ENCODE measurements at places on chromosomes 3 and 15. TPM values are rescaled to one million over a fixed set of nuclear protein-coding genes. Genes with fewer than 3 reads are reported as not detected.

GRCh38 chr15:39908186-39908585, 11.9 kb downstream of the GPR176 start:
- no peaks in the 10 kb centered on the region for H3K27me3 ChIP-seq
- H3K4me3 ChIP-seq = no peak overlapping the region
- H3K4me1 ChIP-seq = peaks cover 13% of the 10 kb centered on the region
- no peak overlapping the region for H3K27ac ChIP-seq
- H3K36me3 ChIP-seq = peaks cover 48% of the 10 kb centered on the region

DNA sequence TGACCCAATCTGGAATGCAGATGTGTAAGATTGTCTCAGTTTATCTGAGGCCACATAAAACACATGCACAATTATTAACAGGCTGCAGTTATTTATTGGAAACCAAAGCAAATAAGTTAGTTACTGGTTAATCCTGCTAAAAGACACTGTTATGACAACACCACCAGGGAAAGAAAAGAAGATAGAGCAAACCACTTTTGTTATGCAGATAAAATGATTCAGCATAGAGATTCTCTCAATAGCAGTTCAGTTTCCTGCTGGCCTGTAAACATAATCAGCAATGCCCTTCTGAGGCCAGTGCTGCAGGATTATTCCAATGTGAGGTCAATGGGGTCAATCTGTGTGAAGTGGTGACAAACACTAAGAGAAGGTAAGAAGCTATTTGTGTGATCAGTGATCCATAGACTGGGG, 244.4 kb downstream of the ZBTB20 start:
- no peaks in the 10 kb centered on the region for H3K27me3 ChIP-seq
- DNase-seq = no peak
- no peak overlapping the region for H3K4me3 ChIP-seq
- H3K4me1 ChIP-seq = no peaks in the 10 kb centered on the region
- no peaks in the 10 kb centered on the region for H3K36me3 ChIP-seq
- H3K27ac ChIP-seq = no peak overlapping the region

DNA sequence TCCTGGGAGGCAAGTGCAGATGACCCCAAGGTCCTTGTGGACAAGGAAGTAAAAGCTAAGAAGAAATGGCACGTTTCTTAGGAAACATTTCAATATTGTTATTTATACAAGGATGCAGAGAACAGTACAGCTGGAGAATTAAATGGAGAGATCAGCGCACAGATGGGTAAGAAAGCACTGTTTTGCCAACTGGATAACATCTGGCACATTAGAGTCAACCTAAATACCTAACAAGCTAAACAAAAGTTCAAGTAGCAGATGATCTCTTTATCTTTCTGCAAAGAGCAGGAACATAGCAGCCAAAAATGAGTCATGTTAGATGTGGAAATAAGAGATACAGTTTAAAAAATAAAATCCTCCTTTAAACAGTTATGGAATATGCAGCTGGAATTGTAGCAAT, 15.7 kb upstream of the DPPA4 start:
- H3K27ac ChIP-seq = no peak overlapping the region
- no peaks in the 10 kb centered on the region for H3K27me3 ChIP-seq
- no peaks in the 10 kb centered on the region for H3K4me1 ChIP-seq
- DNase-seq = no peak
- H3K36me3 ChIP-seq = no peaks in the 10 kb centered on the region

DNA sequence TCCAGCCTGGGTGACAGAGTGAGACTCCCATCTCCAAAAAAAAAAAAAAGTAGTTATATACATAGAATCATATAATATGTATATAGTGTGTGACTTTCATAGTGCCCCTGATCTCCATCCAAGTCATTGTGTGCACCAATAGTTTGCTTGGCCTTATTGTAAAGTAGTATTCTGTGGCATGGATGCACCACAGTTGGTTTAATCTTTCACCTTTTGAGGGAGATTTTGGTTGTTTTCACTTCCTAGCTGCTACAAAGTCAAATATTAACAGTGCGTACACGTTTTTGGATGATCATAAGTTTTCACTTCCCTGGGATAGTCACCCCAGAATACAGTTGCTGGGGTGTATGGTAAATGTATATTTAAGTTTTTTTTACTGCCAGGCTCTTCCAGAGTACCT, 162.8 kb downstream of the PTPRG start:
- no peaks in the 10 kb centered on the region for H3K4me1 ChIP-seq
- no peak overlapping the region for H3K27ac ChIP-seq
- DNase-seq = no peak
- H3K36me3 ChIP-seq = no peaks in the 10 kb centered on the region

DNA sequence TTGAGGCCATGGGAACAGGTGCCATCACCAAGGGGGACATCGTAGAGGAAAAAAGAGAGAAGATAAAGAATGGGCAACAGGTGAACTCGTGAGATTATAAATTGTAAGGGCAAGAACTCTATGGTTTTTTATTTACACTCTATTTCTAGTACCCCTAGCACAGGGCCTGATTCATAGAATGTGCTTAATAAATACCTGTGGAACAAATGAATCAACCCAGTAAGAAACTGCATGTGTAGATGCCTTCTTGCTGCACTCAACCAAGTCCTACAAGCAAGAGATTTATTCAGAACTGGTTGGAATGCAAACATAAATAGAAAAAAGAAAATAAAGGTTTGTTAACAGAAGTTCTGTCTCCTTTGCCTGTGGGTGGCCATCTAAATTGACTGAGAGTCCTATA, 18.7 kb upstream of the KPNA1 start:
- H3K27ac ChIP-seq = no peak overlapping the region
- H3K36me3 ChIP-seq = peaks cover 6% of the 10 kb centered on the region
- no peak for DNase-seq
- H3K27me3 ChIP-seq = no peaks in the 10 kb centered on the region

- DNase-seq = peak; percentile 17
- peaks cover 44% of the 10 kb centered on the region for H3K36me3 ChIP-seq
- H3K4me1 ChIP-seq = no peaks in the 10 kb centered on the region
- H3K27ac ChIP-seq = no peak overlapping the region
Observed at GRCh38 chr3:197151580-197151979, 122.0 kb upstream of the MELTF start.

DNA sequence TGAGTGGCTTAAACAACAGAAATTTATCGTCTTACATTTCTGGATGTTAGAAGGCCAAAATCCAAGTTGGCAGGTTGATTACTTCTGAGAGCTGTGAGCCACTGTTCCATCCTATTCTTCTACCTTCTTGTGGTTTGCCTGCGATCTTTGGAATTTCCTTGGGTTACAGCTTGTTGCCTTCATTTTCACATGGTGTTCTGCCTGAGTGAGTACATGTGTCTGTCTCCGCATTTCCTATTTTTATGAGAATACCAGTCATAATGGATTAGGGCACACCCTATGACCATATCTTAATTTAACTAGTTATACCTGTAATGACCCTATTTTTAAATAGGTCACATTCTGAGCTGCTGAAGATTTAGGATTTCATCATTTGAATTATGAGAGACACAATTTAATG, 294.3 kb downstream of the CNTN4 start:
- H3K4me3 ChIP-seq = no peak overlapping the region
- no peak overlapping the region for H3K27ac ChIP-seq
- H3K4me1 ChIP-seq = no peaks in the 10 kb centered on the region
- no peaks in the 10 kb centered on the region for H3K27me3 ChIP-seq
- H3K36me3 ChIP-seq = no peaks in the 10 kb centered on the region

- no peak for DNase-seq
- no peaks in the 10 kb centered on the region for H3K4me1 ChIP-seq
- H3K27ac ChIP-seq = no peak overlapping the region
- no peaks in the 10 kb centered on the region for H3K27me3 ChIP-seq
- H3K4me3 ChIP-seq = no peak overlapping the region
Observed at GRCh38 chr3:188111002-188111584, 42.9 kb upstream of the LPP start.

- H3K27ac ChIP-seq = no peak overlapping the region
- H3K4me1 ChIP-seq = no peaks in the 10 kb centered on the region
- no peaks in the 10 kb centered on the region for H3K27me3 ChIP-seq
- no peak for DNase-seq
Observed at GRCh38 chr3:72473156-72473555, 375.1 kb downstream of the SHQ1 start.

DNA sequence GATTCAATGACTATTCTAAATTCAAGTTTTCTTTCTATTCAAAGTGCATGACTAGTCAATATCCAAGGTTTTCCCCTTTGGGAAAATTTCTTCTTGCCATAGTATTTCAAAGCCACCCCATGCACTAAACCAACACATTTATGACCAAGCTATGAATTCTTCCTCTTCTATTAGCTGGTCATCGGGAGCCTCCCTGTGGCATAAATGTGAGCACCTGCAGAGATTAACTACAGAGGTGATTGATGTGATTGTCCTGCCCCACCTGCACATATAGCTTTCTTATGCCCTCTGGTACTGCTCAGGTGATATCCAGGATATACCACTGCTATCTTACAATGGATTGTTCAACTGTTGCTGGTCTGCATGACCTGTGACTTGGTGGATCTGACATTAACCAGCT, 694.9 kb downstream of the ZBBX start:
- H3K4me3 ChIP-seq = no peak overlapping the region
- no peak overlapping the region for H3K27ac ChIP-seq
- H3K36me3 ChIP-seq = no peaks in the 10 kb centered on the region
- no peaks in the 10 kb centered on the region for H3K4me1 ChIP-seq
- H3K27me3 ChIP-seq = no peaks in the 10 kb centered on the region

DNA sequence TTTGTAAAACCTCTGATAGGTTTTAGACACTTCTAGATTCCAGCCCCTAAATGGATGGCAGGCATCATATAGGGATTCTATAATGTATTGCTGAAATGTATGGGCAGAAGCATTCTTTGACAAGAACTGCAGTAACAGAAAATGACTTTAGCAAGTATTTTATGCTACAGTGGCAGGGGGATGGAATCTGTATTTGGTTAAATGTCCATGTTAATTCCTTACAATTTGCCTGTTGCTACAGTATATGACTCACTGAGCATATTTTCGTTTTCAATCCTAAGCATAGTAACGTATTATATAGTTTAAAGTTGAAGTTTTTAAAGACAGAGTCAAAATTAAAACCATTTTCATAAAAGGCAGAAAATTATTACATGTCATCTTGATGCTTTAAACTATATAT, 150.1 kb downstream of the MEX3B start:
- no peak for DNase-seq
- no peaks in the 10 kb centered on the region for H3K36me3 ChIP-seq
- no peak overlapping the region for H3K4me3 ChIP-seq
- H3K27me3 ChIP-seq = no peaks in the 10 kb centered on the region
- H3K27ac ChIP-seq = peak overlapping the region; percentile 62

GRCh38 chr3:172286548-172287148, 161.6 kb downstream of the GHSR start:
- H3K27ac ChIP-seq = peak overlapping the region; percentile 46
- peaks cover 65% of the 10 kb centered on the region for H3K4me1 ChIP-seq
- no peak overlapping the region for H3K4me3 ChIP-seq
- no peak for DNase-seq

GRCh38 chr3:54780336-54780735, 147.5 kb downstream of the LRTM1 start:
- H3K4me1 ChIP-seq = peaks cover 5% of the 10 kb centered on the region
- no peaks in the 10 kb centered on the region for H3K36me3 ChIP-seq
- H3K4me3 ChIP-seq = no peak overlapping the region
- H3K27ac ChIP-seq = no peak overlapping the region
- no peak for DNase-seq
- no peaks in the 10 kb centered on the region for H3K27me3 ChIP-seq

DNA sequence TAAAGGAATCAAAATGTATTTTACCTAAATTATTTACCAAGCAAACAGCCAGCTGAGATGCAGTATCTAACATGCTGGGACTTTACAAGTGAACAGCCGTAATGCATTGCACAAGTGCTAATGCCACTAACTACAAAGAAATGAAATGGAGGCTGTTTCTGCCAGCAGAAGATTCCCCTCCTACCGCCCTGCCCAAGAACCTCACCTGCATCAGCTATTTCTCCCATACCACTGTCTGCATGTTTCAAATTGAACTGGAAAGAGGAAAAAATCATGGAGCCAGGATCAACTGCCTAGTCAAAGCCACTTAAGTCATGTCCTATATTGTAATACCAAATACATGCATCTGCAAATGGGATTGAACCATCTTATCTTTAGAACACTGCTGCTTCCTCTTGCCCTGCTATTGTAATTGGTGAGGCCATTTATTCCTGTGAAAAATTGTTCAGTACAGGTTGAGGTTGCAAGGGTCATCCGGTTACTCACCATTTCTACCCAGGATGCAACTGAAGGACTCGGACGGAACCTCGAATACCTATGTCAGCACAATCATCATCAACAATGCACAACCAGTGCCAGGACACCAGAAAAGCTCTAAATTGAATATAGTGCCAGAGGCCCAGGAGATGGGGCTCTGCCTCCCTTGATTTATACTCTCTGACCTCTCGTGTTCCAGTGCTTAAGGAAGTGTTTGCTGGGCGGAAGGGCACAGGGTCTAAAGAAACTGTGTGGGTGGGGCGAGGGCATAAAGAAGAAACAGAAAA, 27.5 kb downstream of the ANXA2 start:
- H3K36me3 ChIP-seq = peaks cover 62% of the 10 kb centered on the region
- H3K4me3 ChIP-seq = no peak overlapping the region
- H3K27me3 ChIP-seq = no peaks in the 10 kb centered on the region
- peaks cover 68% of the 10 kb centered on the region for H3K4me1 ChIP-seq
- no peak for DNase-seq

- no peaks in the 10 kb centered on the region for H3K4me1 ChIP-seq
- H3K36me3 ChIP-seq = no peaks in the 10 kb centered on the region
- DNase-seq = no peak
- H3K4me3 ChIP-seq = no peak overlapping the region
- H3K27ac ChIP-seq = no peak overlapping the region
- H3K27me3 ChIP-seq = no peaks in the 10 kb centered on the region
Observed at GRCh38 chr15:60510006-60510405, 31.1 kb upstream of the ICE2 start.

DNA sequence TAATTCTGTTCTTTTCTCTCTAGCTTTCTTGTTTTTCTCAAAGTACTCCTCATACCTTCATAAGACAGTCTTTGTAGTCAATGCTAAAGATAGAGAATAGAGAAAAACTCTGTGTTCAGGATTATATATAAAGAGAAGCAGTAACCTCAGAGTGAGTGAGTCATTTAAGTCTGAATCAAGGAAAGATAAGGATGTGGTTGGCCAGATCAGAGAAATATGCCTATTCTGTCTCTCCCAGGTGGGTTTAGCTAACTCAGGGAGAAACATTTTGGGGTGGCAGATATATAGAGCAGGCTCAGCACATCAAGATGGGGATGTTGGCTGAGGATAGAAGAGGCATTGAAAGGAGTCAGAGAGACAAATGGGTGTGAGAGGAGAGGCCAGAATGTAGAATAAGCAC, 31.4 kb downstream of the GTF2E1 start:
- no peaks in the 10 kb centered on the region for H3K27me3 ChIP-seq
- H3K4me3 ChIP-seq = no peak overlapping the region
- H3K4me1 ChIP-seq = 0 out of 2 replicates have a peak, but pooled peaks cover 6% of the 10 kb centered on the region
- no peak overlapping the region for H3K27ac ChIP-seq
- peaks cover 19% of the 10 kb centered on the region for H3K36me3 ChIP-seq

- H3K27ac ChIP-seq = no peak overlapping the region
- H3K4me3 ChIP-seq = no peak overlapping the region
- no peaks in the 10 kb centered on the region for H3K27me3 ChIP-seq
- H3K36me3 ChIP-seq = no peaks in the 10 kb centered on the region
Observed at GRCh38 chr3:157920822-157921700, 185.2 kb downstream of the SHOX2 start.

Gene TICRR
- total RNA-seq = 8.6 TPM

Gene THOC7
- total RNA-seq = 140 TPM

Gene CPNE9
- total RNA-seq = not detected

Gene BRK1
- 112 TPM for total RNA-seq

Gene GOLGA6D
- total RNA-seq = not detected

Gene LMOD3
- not detected for total RNA-seq

Gene CCDC54
- total RNA-seq = not detected
